ENCODE measurements at places on chromosomes 6 and 20. TPM values are rescaled to one million over a fixed set of nuclear protein-coding genes. Genes with fewer than 3 reads are reported as not detected.

RNF39 gene
- total RNA-seq = not detected

DNA sequence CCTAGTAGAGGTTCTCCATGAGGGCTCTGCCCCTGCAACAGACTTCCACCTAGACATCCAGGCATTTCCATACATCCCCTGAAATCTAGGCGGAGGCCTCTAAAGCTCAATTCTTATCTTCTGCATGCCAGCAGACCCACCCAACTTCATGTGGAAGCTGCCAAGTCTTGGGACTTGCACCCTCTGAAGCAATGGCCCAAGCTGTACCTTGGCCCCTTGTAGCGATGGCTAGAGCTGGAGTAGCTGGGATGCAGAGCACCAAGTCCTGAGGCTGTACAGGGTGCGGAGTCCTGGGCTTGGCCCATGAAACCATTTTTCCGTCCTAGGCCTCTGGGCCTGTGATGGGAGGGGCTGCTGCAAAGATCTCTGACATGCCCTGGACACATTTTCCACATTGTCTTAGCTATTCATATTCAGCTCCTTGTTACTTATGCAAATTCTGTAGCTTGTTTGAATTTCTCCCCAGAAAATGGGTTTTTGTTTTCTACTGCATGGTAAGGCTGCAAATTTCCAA is 17.4 kb upstream of the ELOVL5 start:
- H3K27ac ChIP-seq = no peak overlapping the region
- no peaks in the 10 kb centered on the region for H3K27me3 ChIP-seq
- H3K4me1 ChIP-seq = peaks cover 3% of the 10 kb centered on the region

DNA sequence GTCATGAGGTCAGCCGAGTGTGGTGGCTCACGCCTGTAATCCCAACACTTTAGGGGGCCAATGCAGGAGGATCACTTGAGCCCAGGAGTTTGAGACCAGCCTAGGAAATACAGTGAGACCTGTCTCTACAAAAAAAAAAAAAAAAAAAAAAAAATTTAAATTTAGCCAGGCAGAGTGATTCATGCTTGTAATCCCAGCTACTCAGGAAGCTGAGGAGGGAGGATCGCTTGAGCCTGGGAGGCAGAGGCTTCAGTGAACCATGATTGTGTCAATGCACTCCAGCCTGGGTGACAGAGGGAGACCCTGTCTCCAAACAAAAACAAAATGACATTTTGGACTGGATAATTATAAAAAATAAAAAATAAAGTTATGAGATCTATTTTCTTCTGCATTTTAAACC is 56.2 kb downstream of the ADGRF1 start:
- H3K36me3 ChIP-seq = no peaks in the 10 kb centered on the region
- no peak overlapping the region for H3K27ac ChIP-seq
- H3K27me3 ChIP-seq = peaks cover 15% of the 10 kb centered on the region
- DNase-seq = no peak

BANF2 gene
- not detected for total RNA-seq

IPCEF1 gene
- 0.02 TPM for total RNA-seq

- H3K36me3 ChIP-seq = no peaks in the 10 kb centered on the region
- no peaks in the 10 kb centered on the region for H3K27me3 ChIP-seq
- H3K4me1 ChIP-seq = no peaks in the 10 kb centered on the region
- no peak for DNase-seq
- H3K4me3 ChIP-seq = no peak overlapping the region
Measured at GRCh38 chr6:48611332-48611731, 500.3 kb upstream of the PTCHD4 start.

DNA sequence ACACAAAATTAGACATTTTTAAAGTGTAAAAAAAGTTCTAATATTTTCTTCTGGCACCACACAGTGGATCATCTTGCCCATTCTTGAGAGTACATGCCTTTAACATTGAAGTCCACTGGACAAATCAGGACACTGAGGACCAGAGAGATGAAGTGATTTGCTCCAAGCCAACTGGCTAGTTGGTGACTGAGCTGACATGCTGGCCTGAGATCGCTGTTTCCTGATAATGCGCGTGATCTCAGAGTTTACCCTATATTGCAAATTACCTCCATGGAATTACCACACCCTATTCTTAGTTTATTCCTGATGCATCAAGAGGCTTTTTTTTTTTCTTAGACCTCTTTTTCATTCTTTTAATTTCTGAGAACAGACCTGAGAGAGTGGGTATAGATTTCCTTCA is 432.8 kb downstream of the CD83 start:
- H3K4me3 ChIP-seq = no peak overlapping the region
- H3K36me3 ChIP-seq = no peaks in the 10 kb centered on the region
- no peak overlapping the region for H3K27ac ChIP-seq
- H3K4me1 ChIP-seq = no peaks in the 10 kb centered on the region

ACSS1 gene
- total RNA-seq = 0.67 TPM

PNPLA1 gene
- 0.11 TPM for total RNA-seq

DNA sequence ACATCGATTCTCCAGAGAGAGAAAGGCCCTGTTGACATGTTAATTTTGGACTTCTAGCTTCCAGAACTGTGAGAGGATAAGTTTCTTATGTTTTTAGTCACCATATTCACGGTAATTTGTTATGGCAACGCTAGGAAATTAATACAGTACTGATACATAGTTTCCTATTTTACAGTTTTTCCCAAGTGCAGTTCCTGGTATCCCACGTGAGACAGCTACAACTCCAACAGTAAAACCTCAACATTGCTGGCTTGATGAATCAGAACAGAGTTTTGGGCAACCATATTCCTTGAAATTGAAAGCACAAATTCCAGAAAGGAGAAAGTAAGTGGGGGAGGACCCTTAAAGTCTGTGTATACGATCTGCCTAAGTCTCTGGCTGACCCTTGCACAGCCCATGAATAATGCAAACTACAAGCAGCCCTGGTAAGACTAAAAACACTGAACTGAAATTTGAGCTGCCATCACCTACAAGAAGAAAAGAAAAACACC is 505.1 kb upstream of the NRSN1 start:
- no peaks in the 10 kb centered on the region for H3K4me1 ChIP-seq
- no peak overlapping the region for H3K4me3 ChIP-seq
- no peaks in the 10 kb centered on the region for H3K27me3 ChIP-seq
- DNase-seq = no peak
- no peak overlapping the region for H3K27ac ChIP-seq

DNA sequence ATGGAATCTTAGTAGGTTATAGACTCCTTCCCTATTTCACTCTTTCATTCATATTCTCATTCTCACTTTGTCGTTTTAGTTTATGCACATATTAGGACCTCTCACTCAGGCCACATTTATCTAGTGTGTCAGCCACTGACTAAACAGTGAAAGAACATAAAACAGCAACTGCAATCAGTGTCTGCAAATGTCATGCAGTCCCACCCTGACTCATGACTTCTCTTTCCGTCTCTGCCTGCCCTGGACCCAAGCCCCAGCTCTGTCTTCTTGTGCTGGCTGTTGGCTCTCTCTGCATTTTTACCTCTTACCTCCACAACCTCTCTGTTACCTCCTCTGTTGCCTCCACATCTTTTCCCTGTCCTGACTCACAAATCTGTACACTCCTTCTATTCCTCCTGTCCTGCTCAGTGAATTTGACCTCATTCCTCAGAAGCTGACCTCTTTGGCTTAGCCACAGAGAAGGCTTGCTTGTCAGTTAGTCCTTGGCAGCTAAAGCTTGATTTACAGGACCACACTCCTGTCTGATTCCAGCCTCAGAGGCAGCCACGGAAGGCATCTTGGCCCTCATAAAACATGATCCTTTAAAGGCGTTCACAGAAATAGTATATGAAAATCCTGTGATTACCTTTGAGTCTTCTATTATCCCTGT is 247.6 kb downstream of the PKHD1 start:
- no peaks in the 10 kb centered on the region for H3K4me1 ChIP-seq
- DNase-seq = no peak
- no peaks in the 10 kb centered on the region for H3K27me3 ChIP-seq
- H3K4me3 ChIP-seq = no peak overlapping the region
- H3K36me3 ChIP-seq = no peaks in the 10 kb centered on the region
- no peak overlapping the region for H3K27ac ChIP-seq

PLAGL1 gene
- total RNA-seq = 27.0 TPM

DNA sequence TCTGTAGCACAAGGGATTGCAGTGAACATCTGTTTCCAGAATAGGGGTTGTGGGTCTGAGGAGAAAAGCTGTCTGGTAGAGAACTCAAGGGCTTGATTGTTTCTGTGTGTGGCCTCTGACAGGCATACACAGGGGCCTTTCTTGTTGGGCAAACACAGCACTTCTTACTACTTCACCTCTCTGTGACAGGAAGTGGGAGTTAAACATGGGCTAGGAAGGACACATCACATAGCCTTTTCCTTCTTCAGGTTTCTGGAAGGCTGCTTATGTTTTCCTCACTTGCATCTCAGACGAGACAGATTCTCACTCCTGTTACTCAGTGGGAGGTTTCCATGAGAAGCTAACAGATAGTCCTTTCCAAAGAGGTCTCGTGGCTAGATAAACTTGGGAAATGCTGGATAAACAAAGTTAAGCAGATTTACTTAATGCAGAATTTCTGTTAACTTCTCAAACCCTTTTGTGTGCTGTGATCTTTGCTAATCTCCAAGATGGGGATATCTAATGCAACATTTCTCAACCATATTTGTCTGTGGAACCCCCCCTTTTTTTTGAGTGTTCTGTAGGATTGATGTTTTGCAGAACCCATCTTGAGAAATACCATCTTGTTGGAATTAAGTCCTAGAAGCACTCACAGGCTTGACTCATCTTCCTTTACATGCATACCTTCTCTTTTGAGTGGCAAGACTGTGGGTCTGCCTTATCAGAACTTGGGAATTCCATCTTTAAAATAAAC is 41.9 kb upstream of the RNF8 start:
- H3K4me3 ChIP-seq = no peak overlapping the region
- H3K36me3 ChIP-seq = peaks cover 63% of the 10 kb centered on the region
- peaks cover 21% of the 10 kb centered on the region for H3K4me1 ChIP-seq
- DNase-seq = no peak
- no peaks in the 10 kb centered on the region for H3K27me3 ChIP-seq

DNA sequence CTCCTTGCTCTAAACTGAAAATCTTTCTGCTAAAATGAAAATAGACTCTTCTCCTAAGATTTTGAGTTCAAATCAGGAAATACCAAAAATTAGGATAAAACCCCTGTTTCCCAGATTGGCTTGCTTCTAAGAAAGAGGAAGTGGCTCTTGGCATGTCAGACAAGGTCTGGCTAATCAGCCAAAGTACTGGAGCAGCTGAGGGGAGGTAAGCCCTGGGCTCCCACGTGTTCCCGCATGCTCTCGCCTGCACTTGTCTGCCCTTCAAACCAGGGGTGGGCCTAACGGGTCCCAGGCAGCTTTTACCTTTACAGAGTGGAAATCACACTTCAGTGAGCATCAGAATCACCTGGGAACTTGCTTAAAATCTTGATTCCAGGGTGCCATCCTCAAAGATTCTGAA is 43.2 kb upstream of the GABRR1 start:
- H3K4me1 ChIP-seq = peaks cover 6% of the 10 kb centered on the region
- H3K4me3 ChIP-seq = no peak overlapping the region
- DNase-seq = peak; percentile 66

DNA sequence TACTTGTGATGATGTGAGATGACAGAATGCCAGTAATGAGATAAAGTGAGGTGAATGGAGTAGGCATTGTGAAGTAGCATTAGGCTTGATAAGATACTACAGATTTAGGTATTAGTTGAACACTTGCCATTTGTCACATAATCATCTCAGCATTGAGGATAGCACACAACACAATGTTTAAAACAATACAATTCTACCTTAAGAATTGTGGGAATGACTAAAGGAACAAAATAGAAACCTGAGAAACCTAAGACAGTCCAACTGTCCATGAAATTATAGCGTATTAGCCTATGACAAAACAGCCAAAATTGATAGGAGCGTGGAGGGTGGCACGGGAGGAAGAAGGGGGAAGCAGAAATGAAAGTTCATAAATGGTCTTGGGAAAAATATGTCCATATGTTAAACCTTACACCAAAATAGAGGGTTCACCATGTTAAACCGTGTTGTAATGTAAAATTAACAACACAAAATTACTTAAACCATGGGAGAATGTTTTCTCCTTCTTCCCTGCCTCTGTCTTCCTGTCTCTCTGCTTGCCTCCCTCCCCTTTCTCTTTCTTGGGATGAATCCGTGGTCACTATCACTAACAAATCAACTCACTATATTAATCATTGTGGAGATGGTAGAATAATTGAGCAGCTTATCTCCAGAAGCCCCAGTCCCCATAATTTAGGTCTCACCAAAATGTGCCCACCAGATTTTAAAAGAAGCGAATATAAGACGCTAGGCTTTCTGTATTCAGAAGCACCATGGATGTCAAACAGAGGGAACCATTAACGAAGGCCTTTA is 33.0 kb upstream of the HFE start:
- DNase-seq = no peak
- H3K4me1 ChIP-seq = peaks cover 29% of the 10 kb centered on the region
- no peaks in the 10 kb centered on the region for H3K27me3 ChIP-seq
- peak overlapping the region; percentile 94 for H3K27ac ChIP-seq
- H3K36me3 ChIP-seq = no peaks in the 10 kb centered on the region

DYNLT2 gene
- 3.7 TPM for total RNA-seq

DNA sequence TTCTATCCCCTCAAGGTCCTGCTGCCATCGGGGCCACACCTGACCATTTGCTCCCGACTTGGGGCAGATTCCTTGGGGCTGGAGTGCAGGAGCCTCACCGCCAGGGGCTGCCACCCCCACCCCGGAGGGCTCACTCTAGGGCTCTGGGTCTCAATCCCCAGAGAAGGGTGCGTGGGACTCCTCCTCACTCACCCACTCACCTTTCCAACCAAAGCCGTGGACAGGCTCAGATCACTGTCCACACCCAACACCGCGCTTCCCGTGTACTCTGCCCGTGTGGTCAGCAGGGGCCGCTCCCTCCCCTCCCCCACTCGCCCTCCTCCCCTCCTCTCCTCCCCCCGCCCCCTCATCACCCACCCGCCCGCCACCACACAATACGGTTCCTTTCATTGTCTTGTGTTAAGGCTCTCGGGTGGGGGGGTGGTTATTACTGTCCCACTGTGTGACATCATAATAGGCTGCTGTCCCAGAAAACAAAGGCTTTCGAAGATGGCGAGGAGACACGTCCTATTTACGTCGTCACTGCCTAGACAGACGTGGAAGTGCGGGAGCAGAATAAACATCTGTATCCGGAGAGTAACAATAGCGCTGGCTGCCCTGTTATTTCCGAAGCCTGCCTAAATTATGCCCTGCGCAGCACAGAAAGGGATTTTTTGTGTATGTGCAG is 85.8 kb downstream of the YTHDF1 start:
- no peak overlapping the region for H3K4me3 ChIP-seq
- no peak overlapping the region for H3K27ac ChIP-seq
- H3K36me3 ChIP-seq = no peaks in the 10 kb centered on the region
- no peaks in the 10 kb centered on the region for H3K4me1 ChIP-seq
- DNase-seq = no peak

DNA sequence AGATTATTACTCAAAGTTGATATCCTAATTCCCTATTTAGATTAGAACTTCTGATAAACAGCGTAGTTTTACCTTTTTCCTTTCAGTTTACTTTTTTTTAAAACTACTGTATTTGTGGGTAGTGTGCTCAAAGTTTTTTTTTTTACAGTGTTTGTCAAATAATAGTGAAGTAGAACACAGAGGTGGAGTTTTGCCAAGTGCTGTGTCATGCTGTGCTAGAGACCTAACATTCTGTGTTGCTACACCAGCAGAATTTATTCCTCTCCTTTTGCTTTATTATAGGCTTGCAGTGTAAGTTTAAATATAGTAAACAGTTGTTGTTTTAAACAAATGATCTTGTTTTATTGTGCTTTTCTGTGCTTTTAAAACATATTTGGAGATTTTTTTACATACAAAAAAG is 125.4 kb downstream of the HIVEP1 start:
- peaks cover 61% of the 10 kb centered on the region for H3K36me3 ChIP-seq
- no peak overlapping the region for H3K4me3 ChIP-seq
- DNase-seq = no peak
- H3K27ac ChIP-seq = no peak overlapping the region

GMNN gene
- total RNA-seq = 146 TPM
